Fibroblast of skin of right quadriceps (primary cell): ENCODE measurements at places on chromosomes 7 and 10.

- no peak for DNase-seq
Measured at GRCh38 chr10:28014651-28015050, 15.8 kb upstream of the ODAD2 start.

DNA sequence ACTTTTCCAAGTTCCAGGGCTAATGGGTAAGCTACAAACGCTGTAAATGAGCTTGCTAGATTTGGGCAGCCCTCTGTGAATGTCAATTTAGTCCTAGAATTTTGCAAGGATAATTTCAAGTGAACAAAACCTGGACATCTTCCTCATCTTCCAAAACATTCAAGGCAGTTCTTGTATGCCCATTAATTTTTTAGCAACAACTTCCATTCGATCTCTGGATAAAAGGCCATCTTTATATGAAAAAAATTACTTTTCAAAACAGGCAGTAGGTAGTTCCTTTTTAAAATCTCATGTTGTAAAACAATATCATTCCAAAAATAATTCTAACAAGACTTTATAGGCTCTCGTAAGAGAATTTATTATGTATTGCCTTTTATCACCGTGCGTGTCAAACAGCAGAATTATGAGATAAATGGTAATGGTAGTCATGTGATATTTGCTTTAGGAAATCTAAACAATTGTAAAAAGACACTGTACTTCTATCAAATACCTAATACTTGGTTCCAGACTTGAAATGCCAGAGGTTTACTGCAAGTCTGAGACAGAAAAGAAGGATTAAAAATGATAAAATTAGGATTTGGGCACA is 143.7 kb upstream of the NRP1 start:
- no peak for DNase-seq

- no peak for DNase-seq
Measured at GRCh38 chr10:70498970-70499835, 20.6 kb downstream of the PALD1 start.

GRCh38 chr10:123808906-123809305 is 82.7 kb downstream of the CPXM2 start:
- peak; percentile 91 for DNase-seq

DNA sequence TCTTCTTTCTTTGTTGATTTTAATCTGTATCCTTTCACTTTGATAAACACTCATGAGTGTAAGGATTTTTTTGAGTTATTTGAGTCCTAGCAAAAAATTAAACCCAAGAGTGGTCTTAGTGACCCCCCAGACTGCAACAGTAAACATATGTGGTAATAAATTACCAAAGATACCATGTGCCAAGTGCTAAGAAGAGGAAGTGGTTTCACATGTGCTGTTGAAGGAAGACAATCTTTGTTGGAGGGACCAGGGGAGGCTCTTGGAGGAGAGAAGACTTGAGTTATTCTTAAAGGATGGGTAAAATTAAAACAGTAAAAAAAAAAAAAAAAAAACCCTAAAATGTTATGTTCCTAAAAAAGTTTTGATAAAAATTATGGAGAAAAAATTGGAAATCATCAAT is 150.2 kb downstream of the SEC23IP start:
- no peak for DNase-seq

- no peak for DNase-seq
Measured at GRCh38 chr7:78082556-78082955, 284.0 kb downstream of the PHTF2 start.

DNA sequence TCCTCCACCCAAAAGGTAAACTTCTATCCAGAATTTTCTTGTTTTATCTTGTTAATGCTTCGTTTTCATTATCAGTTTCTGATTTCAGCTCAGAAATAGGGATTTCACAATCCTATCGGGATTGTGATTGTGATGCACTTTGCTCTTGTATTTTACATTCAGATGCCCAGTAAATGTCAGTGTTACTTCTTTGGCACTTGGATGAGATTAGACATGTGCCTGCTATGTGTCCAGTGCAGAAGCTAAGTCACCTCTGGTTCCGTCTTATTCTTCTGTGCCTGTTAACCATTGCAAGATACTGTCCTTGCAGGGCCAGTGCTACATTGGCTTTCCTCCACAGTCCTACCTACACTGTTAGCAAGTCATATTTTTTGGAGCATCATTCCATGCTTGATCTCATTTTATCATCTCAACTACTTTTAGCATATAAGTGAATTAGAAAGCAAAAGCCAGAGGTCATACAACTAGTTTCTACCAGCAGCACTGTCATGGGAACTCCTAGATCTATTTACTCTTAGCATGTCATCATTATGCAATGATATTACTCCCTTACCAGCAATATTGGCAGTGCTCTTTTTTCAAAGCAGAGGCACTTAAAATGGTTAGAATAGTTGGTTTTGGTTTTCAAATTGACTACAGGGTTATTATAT is 26.7 kb downstream of the ZNF277 start:
- DNase-seq: no peak

DNA sequence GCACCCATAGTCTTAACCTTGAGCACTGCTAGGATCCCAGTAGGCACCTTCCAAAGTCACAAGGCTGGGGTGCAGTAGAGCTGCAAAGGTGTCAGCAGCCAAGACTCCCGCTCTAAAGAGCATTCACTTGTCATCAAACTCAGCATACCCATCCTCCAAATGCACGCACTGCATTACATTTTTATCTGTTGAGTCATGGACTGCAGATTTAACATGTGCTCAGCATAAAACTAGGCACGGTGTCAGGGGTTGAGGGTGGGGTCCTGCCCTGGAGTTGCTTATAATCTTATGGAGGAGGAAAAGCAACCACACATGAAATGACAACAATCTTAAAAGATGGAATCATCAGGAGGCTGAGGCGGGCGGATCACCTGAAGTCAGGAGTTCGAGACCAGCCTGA is 102.6 kb downstream of the PARP12 start:
- DNase-seq: peak; percentile 48

DNA sequence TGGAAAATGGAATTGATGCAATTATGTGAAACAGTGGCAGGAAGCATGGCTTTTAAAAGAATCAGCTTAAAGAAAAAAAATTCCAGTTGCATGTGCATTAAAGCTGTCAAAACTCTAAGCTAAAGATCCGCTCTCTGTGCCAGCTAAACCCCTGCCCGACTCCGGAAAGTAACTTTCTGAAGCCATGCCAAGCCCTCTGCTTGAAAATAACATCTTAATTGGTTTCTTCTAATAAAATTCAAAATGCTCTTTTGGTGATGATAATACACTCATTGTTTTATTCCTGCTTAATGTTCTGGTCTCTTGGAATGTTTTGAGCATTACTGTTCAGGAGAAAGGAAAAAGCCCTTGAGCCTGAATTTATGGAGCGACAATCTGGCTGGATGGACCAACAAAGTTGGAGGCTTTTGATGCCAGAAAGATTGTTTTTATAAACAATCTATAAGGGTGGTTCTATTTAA is 11.7 kb downstream of the SEMA3C start:
- DNase-seq: no peak

DNA sequence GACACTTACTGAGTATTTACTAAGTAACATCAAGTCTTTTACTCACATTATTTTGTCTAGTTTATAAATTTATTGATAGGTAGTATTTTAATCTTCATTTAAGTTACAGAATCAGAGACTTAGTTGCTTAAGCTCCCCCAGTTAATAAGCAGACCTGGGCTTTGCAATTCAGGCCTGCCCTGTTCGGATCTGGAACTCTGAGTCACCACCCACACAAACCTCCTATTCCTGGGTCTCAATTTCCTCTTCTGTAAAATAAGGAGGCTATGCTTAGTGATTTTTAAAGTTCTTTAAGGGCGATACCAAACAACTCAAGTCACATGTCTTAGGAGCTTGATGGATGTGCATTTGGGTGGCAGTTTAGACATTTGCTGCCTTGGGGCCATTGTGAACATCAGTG is 3.5 kb upstream of the MGAM start:
- no peak for DNase-seq

DNA sequence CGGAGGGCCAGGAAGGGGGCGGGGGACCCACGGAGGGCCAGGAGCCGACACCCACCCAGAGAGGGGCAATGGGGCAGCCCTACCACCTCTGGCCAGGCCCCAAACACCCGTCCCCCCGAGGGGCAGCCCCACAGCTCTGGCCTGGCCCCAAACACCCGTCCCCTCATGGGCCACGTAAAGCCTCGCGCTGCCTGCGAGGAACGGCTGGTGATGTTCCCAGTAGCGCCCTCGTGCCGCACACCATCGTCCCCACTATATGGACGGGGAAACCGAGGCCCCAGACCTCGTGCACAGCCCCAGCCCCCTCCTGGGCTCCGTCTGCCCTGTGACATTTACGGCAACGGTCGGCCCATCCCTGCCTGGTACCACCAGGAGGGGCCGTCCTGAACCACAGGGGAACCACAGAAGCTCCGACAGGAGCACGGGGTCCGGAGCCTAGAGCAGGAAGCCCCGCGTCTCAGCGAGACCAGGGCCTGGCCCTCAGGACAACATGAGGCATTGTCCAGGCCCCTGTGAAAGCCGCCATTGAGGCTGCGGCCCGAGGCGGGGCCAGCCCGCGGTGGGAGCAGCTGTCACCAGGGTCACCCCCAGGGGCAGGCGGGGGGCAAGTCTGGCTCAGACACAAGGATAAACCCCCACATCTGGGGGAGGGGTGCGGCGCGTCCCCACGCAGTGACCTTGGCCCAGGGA is 35.6 kb downstream of the GET4 start:
- DNase-seq: no peak

GRCh38 chr10:52216852-52217251 is 97.2 kb upstream of the DKK1 start:
- peak; percentile 73 for DNase-seq

DNA sequence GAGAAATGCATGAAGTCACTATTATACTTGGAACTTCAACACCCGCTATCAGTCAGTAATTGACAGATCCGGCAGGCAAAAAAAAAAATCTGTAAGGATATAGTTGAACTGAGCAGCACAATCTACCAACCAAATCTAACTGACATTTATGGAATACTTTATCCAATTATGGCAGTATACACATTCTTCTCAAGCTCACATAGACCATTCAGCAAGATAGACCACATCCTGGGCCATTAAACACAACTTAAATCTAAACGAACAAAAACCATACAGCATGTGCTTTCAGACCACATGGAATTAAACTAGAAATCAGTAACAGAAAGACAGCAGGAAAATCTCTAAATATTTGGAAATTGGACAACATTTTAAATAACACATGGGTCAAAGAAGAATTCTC is 112.7 kb downstream of the MPP7 start:
- peak; percentile 44 for DNase-seq

- DNase-seq: peak; percentile 34
Measured at GRCh38 chr10:70461397-70462348, 16.9 kb upstream of the PALD1 start.

DNA sequence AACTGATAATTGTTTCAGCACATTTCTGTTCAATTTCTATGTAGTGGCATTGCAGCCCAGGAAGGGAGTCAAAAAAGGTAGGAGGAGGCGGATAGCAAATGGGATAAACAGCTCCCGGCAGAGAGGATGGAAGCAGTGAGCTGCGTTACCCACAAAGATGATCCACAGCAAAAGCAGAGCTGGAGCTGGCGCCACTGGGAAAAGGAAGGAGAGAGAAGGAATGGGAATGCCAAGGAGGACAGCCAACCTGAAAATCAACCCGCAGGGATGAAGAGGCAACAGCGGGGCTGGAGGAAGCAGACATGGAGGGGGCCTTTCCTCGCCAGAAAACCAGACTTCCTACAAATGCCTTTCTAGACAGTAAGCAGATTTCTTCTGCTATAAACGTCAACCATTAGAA is 82.7 kb upstream of the ADAM12 start:
- no peak for DNase-seq

DNA sequence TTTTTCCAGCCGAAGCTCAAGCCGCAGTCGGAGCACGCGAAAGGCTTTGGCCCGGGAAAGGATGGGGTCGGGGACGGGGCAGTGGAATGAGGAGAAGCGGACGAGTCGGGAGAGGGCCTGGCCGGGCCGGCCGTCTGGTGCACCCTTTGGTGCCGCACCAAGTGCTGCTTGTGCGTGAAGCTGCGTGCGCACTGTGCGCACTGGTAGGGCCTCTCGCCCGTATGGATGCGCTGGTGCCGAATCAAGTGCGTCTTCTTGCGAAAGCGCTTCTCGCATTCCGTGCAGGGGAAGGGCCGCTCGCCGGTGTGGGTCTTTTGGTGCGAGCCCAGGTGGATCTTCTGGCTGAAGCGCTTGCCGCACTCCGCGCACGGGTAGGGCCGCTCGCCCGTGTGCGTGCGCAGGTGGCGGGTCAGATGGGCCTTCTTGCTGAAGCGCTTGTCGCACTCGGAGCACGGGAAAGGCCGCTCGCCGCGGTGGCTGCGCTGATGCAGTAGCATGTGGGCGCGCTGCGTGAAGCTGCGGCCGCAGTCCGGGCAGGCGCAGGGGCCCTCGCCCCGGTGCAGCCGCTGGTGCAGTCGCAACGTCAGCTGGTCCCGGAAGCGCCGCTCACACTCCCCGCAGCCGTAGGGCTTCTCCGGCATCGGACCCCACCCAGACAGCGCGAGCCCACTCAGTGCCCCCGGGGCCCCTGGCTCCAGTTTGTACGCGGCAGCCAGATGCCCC is 7.8 kb downstream of the ZNF467 start:
- DNase-seq: no peak

DNA sequence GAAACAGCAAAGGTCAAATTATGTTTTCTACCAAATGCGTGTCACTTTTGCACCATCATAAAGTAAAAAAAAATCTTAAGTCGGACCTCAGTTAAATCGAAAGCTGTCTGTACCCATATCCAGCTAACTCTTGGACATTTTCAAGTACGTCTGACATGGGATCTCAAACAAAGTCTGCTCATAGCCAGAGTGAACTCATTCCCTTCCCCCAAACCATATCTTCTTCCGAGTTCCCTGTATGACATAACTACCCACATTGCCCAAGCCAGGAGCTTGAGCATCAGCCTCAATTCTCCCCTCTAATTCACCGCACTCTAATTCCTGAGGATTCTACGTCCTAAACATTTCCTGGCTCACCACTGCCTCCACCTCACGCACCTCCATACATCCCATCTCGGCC is 44.8 kb upstream of the TARP start:
- no peak for DNase-seq

- no peak for DNase-seq
Measured at GRCh38 chr10:130686689-130687300, 550.6 kb downstream of the GLRX3 start.

DNA sequence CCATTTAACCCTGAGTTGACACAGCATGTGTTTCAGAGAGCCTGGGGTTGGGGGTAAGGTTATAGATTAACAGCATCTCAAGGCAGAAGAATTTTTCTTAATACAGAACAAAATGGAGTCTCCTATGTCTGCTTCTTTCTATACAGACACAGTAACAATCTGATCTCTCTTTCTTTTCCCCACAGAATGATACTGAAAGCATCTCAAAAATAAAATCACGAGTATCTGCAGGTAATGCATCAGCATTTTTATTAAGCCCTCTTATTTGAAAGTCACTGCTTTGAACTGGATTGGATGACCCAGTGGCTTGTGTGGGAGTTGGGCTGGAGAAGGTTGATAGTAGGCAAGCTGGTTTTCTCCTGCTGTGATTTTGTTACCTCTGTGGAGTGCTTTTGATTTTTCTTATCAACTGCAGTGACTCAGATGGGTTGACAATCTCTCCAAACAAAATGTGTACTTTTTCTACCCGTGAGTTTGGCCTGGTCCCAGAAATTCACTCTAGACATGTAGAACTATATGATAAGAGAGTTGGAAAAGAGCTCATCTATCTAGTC is 253.5 kb upstream of the PRKCQ start:
- no peak for DNase-seq
